ENCODE measurements at places on chromosomes 4 and X. TPM values are rescaled to one million over a fixed set of nuclear protein-coding genes. Genes with fewer than 3 reads are reported as not detected.

The ASB5 gene
- polyA plus RNA-seq, result 0.11 TPM

The TGIF2LX gene
- polyA plus RNA-seq, result not detected

The WAS gene
- polyA plus RNA-seq, result 4.3 TPM

DNA sequence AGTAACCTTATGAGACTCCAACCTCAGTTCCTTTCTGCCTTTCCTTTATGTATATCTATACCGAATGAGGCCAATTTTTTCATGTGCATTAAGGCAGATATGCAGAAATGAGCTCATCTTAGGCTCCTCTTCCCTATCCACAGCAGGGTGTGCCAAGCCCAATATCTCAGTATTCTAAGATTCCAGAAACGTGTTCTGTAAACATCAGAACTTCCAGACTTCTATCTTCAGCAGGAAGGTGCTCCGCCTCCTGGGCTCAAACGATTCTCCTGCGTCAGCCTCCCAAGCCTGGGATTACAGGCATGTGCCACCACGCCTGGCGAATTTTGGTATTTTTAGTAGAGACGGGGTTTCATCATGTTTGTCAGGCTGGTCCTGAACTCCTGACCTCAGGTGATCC, 31.0 kb upstream of the CCNG2 start:
- no peak for DNase-seq

- no peak for DNase-seq
Observed at GRCh38 chrX:101136235-101136634, 38.2 kb downstream of the CENPI start.

DNA sequence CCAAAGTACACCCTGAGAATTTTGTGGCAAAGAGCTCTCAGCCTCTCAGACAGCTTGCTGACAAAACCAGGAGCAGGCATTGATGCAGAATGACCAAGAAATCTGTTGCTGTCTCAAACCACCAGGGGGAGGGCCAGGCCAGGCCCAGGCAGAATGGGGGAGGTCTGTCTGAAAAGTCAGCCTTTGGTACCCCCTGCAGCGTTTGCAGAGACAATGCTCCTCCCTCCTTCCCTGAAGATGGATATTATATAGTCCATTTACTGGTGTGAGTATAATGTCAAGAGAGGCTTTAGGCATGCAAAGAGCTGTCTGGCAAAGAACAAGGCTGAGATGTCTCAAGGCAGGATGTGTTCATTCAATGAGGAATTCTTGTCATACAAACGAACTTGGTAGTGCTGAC, 52.9 kb upstream of the TRPC5OS start:
- no peak for DNase-seq

GRCh38 chr4:154024097-154024694, 235.3 kb upstream of the SFRP2 start:
- no peak for DNase-seq

All from right renal pelvis (tissue), 4 donors.